Activated naive CD8-positive, alpha-beta T cell treated with anti-CD3 and anti-CD28 coated beads, Interleukin-2, amount 50 U/mL, for 24 hours (primary cell): ENCODE measurements at places on chromosomes 5 and 9.
A peak's percentile ranks its signal among the peaks of the same experiment; 100 is the strongest.

GRCh38 chr9:133981958-133982681, 10.0 kb downstream of the VAV2 start:
- no peak for DNase-seq

- DNase-seq: no peak
Observed at GRCh38 chr9:70043285-70043684, 363 bp upstream of the MAMDC2 start.

DNA sequence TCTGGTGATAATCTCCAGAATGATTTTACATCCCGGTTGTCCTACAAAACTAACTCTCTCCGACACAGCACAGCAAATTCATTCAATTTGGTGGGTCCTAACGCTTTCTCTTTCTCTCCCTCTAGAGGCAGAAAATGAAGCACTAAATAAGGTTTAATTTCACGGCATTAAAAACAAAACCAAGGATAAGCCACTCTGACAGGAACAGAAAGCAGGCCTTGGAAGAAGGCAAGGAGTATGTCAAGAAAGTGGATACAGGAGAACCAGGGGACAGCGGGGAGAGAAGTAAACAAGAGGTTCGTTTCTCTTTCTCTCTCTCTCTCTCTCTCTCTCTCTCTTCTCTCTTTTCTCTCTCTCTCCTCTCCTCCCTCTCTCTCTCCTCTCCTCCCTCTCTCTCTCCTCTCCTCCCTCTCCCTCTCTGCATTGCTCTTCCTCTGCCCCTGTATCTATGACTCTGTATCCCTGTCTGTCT, 49.8 kb downstream of the EBF1 start:
- no peak for DNase-seq

GRCh38 chr9:124254261-124254682, 3.5 kb upstream of the NEK6 start:
- DNase-seq: peak; percentile 49

DNA sequence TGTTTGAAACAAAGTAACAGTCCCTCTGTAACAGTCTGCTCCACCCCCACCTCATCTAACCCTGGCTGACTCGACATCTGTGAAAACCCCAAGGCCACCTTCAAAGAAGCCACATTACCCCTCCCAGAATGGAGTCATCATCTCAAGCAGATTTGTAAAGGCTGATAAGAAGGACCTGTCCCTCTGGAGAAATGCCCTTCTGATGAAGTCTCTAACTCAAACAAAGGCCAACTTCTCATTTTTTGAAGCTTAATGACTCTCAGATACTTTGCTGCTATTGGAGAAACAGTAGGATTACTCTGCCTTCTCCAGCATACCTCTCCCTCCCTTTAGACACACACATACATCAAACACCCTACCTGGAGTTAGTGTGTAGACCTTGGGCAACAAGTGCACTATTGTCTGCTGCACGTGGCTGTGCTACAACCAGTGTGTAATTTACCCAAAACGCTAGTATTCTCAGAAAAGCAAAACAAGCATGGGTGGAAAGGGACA, 5.3 kb upstream of the SUSD1 start:
- DNase-seq: peak; percentile 53

- peak; percentile 52 for DNase-seq
Observed at GRCh38 chr5:72818866-72819534, 2.5 kb downstream of the TNPO1 start.

DNA sequence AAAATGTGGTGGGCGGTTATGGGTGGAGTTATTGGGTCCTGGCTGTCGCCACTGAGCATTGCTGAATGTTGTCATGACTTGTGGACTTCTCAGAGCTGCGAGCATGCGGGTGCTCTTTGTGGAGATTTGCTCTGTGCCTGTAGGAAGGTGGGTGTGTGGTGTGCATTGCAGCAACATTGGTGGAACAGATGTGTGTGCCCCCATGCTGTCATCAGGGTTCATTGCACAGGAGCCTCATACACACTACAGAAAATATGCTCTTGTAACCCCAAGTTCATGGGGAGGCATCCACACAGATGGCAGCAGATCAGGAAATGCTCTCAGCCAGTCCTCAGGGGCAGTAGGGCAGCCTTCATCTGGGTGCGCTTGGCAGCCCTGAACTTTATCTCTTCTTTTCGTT, 55.9 kb upstream of the PHF2 start:
- DNase-seq: no peak

- no peak for DNase-seq
Observed at GRCh38 chr9:121857928-121858327, 206.5 kb downstream of the DAB2IP start.

- DNase-seq: no peak
Observed at GRCh38 chr5:140324617-140325241, 21.7 kb downstream of the HBEGF start.

DNA sequence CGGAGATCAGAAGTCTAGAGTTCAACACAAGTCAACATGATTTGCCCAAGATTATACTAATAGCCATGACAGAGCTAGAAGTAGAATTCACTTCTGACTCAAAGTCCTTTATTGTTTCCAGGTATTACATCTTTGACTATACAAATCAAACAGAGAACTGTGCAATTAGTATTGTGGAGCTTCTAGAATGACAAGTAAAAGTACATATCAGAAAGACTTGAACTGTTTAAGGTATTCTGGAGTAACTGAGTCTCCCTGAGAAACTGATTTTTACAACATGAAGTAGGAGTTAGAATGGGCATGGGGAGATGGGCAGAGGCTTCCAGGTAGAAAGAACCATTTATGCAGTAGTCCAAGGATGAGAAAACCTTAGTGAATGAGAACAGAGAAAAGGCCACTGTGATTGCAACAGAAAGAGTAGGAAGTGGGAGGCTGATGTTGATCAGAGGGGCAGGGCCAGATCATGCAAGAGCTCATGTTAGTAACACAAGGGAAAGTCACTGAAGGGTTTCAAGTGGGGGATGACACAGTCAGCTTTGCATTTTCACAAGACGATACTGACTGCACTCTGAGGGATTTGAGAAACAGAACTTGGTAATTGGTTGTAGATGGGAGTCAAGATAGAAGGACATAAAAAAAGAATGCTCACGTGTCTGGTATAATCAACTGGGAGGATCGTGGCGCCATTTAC, 280.7 kb downstream of the RFX3 start:
- DNase-seq: no peak

DNA sequence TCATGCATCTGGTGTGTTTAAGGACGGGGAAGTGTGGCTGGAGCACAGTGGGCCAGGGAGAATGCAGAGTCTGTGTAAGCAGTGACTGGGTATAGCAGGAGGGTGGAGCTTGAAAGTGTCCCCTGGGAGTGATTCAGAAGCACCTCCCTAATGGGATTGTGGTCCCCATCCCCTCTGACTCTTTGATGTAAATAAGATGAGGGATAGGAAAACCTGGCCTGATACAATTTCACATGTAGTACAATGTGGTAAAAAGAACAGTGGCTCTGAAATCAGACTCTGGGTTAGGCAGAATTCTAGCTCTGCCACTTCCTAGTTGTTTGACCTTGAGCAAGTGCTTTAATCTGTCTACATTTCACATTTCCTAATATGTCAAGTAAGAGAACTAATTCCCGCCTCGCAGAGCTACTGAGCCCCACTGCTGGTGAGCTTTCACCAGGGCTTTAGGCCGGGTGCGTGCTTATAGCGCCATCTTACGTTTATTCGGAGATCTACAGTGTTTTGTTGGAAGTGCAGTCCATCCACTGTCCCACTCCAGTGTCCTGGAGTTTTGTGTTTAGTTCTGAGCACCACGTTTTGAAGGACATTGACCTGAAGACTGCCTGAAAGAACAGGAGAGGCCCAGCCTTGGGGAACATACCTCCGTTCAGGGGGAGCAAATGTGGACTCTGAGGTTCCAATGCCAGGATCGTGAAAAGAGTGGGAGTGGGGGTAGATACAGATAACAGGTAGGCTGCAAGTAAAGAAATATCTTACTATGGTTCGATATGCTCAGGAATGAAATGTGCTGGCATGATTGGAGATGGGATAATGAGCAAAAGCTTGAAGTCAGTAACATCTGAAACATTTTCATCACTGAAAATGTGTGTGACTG, 51.2 kb upstream of the TESK1 start:
- DNase-seq: peak; percentile 33

GRCh38 chr9:84709056-84709455, 39.5 kb downstream of the NTRK2 start:
- DNase-seq: no peak

DNA sequence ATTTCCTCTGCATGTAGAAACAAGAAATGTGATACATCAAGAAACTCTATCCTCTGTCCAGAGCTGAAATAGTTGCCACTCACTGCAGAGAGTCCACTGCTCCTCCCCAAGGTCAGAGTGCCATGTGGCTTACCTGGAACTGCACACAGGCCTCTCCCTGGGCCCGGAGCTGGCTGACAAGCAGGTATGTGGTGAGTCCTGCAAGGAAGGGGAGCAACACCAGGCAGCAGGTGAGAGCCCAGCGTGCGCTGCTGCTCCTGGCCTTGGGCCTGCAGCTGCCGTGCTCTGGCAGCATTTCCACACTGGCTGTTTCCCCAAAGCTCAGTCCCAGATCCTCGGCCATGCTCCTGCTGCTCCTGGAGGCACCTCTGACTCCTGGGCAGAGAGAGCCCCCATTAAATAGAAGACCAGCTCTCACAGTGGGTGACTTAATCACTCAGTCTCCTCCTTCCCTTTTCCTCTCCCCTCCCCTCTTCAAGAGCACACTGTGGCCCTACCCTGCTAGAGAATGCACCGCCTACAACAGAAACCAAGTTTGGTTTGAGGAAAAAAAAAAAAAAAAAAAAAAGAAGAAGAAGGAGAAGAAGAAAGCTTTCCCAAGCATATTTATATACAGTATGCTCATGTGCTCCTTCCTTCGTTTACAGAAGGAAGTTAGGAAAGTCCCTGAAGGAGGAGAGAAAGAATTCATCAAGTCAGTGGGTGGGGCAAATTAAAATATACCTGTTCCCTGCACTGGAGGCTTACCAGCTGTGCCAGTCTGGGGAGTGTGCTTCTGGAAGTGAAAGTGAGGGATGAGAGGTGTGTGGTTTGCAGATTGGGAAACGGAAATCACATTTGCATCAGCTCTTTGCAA, at the start of gene TNFSF15:
TNFSF15 (minus strand) TSS at position 370 of the 856 bp plus-strand sequence; CDS start at position 343, 27 bp downstream.
- peak; percentile 27 for DNase-seq

GRCh38 chr9:85377731-85378289, 363.9 kb downstream of the AGTPBP1 start:
- peak; percentile 3 for DNase-seq

DNA sequence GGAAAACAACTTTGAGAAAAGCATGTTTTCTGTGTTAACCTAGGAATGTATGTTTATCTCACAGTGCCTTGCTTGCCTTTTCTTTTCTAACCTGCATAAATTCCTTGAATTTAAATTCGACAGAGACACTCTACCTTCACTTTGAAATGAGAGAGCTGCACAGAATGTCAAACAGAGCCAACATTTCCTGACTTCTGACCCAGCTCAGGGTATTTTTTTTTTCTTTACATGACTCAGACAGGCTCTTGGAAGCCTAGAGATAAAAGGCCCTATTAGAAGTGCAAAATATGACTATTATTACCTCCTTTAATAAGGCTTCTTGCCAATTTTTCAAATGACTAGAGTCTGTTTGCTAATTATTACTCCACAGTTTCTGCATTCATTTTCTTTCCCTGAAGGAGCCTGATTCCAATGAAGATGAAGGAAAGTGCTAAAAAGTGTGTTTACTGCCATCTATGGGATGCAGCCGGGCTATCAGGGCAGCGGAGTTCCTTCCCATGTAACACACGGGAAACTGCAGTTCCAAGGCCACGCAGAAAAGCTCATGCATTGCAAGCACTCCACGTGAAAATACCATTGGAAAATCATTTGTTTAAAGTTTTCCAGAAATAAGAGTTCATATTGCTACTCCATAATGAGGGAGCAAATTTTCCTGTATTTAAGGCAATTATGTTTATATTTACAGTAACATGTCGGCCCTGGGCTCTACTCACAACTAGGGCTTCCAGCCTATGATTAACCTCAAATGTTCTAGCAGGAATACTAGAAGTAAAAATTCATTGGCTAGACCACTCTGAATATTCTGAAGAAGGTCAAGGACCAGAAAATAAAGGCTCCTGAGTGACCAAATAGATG, 485.6 kb downstream of the ZSWIM6 start:
- DNase-seq: no peak

- DNase-seq: no peak
Observed at GRCh38 chr9:94976077-94976476, 249.6 kb downstream of the AOPEP start.

- DNase-seq: no peak
Observed at GRCh38 chr9:2489838-2490314, 131.7 kb upstream of the VLDLR start.

GRCh38 chr9:109444771-109445320, 53.3 kb downstream of the PTPN3 start:
- no peak for DNase-seq

- DNase-seq: peak; percentile 65
Observed at GRCh38 chr5:132026516-132027008, 15.1 kb upstream of the ACSL6 start.

DNA sequence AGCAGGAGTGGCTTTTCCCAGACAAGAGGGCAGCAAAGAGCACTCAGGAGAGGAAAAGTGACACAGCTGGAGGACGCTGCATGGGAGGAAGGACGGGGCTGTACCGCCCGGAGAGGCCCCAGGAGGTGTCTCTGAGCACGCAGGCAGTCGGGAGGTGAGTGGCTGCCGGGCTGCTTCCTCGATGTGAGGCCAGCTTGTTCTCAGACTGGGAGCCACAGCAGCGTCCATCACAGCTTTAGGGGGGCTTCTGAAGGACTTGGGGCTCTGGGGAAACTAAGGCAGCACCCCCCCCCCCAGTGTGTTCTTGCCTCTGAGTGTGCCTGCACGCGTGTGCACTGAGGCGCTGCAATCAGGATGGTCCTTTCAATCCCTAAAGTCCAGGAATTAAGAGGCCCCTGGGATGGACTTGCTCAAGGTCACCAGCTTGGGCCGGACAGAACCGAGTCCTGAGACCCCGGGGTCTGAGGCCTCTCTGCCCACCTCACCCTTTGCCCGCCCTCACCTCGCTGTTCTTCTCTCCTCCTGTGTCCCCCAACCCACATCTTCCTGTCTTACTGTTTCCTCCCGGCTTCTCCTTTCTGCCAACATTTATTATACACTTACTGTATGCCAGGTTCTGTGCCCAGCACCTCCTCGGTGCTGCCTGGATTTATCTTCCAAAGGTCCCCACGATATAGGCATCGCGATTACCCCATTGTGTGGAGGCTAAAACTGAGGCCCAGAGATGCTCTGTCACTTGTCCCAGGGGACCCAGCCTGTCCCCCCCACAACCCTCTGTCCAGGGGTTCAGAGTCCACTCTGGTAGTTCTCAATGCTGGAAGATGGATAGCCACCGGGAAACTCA, 32.9 kb downstream of the FAM163B start:
- DNase-seq: no peak
